AG09309 (cell line): ENCODE measurements at places on chromosomes 6 and 20.

GRCh38 chr6:31776989-31777666, at the start of gene VWA7:
VWA7 (minus strand) TSS chr6:31777328; CDS start chr6:31776779, 549 bp downstream.
- no peak for DNase-seq

DNA sequence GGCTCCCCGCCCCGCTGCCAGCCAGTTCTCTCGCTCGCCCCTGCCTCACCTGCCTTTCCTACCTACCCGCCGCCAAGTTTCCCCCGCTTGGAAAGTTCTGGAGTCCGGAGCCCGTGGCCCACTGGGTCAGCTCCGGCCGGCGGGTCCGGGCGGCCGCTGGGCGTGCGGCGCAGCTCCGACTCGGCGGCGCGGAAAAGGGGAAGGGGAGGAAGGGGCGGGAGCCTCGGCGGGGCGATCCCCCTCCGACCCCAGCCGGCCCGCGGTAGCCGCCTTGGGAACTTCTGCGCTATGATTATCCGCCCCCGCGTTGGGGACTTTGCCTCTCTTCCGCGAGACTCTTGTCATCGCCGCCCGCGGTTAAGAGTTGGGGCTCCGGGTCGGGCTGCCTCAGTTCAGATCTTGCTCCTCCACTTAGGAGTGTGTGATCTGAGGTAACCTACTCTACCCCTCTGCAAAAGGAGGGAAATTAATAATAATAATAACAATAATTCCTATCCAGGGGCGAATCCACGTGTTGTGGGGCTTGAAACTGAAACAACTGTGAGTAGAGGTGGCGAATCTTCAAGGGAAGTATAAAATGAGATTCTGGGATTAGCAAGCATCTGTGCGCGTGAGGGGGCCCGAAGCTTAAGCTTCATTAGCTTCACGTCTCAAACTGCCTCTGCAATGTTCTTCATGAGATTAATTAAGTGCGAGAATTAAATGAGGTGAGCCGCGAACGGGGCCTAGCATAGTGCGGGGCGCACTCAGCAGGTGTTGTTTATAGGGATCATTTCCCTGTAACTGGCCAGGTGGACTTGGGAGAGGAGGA, 30.8 kb downstream of the SF3B5 start:
- no peak for DNase-seq

DNA sequence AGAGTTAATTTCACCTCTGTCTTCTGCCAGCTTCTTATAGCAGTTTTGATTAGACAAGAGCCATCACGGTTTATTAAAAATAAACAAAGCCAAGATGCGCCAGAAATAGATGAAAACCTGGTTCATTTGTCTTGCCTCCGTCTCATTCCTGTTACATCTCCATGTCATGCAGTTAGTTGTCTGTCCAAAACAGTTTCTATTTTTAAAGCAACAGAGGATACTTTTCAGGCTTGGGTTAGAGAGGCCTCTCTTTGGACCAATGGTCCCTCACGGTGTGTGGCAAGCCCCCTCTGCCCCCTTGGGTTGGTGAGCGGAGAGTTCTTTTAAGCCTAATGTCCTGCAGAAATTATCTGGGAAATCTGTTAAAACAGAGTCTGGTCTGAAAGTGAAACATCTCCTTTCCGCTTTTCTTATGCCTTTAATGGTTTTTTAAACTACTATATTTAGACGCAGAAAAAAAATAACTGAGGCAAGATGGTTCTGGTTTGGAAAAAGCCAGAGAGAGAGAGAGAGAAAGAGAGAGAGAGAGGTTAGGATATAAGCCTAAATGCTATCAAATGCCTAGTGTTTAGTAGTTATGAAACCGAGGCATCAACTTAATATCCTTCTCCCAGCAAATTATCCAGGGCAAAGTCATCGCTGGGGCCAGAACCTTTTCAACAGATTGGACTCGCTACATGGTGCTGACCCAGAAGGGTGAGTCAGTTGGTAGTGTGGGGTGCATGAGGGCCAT, 64.5 kb downstream of the ZDHHC14 start:
- DNase-seq: no peak

- no peak for DNase-seq
Measured at GRCh38 chr6:50116797-50117542, 67.2 kb upstream of the DEFB112 start.

DNA sequence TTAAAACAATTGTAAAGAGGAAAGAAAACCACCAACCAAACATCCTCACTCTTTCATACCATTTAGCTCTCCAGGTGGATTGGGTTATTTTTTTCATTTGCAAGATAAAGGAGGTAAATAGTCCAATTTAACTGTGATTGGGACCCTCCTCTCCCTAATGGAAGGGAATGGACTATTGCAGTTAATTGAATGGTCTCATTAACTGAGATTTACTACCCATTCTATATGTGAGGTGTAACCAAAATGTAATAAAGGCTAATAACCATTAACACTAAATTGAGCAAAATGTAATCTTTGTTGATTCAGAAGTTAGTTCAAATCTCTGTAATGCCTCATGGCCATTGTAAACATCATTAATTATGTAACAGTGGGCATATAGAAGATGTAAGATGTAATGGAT, 105.0 kb downstream of the KLHL32 start:
- DNase-seq: no peak

DNA sequence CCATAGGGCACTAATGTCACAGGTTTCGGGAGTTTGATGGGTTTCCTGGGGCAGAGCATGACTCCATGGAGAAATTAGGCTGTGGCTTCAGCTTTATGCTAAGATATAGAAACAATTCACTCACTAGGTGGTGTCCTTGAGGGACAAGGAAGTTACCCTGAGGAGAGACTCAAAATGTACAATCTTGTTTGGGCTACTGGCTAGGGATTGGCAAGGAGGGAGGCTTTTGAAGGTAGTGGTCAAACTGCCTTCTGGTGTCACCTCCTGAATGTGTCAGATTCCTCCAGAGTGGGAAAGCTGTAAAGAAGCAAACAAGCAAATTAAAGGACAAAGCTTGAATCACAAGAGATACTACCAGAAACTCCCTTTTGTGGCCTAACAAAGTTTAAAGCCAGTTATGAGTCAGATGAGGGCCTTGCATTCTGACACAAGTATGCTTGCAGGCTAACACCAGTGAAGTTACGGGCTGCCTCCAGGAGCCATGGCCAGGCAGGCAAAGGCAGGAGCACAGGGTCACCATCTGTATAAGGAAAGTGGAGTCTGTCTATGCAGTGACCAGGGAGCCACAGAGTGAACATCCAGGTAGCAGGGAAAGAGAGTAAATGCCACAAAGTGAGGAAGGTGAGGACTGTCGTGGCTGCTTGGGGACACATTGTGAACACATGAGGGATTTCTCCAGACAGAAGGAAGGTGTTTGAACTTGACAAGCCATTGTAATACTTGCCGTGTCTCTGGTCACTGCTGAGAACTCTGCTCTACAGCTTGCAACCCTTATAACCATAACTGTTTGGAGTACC, 107.7 kb upstream of the DTNBP1 start:
- DNase-seq: peak; percentile 11

DNA sequence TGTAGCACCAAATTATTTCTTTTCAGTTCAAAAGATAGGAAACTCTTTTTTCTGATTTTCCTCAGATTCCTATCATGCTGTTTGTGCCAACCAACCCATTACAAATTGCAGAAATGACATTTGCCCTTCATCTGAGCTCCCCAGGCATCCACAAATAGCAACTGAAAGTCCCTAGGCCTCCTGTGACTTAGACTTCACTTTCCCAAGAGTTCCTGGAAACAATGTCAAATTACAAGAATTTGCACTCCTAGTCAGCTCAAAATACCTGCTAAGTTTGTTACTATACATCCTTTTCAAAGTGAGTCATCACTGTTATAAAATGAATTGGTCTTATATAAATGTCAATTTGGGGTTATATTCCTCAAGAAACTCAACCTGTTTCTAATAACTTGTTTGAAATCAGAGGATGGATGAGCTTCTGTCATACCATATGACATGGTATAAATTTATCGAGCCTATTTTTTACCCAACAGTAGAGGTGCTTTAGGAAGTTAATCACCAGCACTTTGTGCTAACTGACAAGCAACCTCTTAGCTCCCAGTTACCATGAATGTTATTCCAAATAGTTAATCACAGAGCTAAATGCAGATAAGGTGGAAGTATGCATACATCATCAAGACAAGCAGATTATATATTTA, 256.5 kb downstream of the HACE1 start:
- DNase-seq: no peak

GRCh38 chr6:13278991-13279390, 49.3 kb downstream of the TBC1D7 start:
- peak; percentile 95 for DNase-seq

DNA sequence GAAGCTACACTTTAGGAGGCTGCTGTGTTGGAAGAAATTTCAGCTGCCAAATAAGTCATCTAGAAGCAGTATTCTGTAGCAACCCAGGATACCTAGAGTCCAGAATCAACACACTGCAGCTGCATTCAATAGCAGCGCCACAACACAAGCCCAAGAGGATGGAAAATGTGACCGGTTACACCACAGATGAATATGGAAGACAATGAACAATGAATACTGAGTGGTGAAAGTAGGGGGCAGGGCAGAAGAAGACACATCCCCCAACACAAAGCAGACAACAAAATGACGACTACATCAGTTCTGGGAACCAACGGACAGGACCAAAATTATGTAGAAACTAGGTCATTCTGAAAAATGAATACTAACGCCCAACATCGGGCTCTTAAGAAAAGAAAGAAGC, 38.2 kb downstream of the KIF6 start:
- DNase-seq: no peak

- DNase-seq: peak; percentile 96
Measured at GRCh38 chr20:4225745-4226144, 210.4 kb upstream of the RNF24 start.

- DNase-seq: no peak
Measured at GRCh38 chr20:63973636-63974401, 4.1 kb upstream of the ZNF512B start.

DNA sequence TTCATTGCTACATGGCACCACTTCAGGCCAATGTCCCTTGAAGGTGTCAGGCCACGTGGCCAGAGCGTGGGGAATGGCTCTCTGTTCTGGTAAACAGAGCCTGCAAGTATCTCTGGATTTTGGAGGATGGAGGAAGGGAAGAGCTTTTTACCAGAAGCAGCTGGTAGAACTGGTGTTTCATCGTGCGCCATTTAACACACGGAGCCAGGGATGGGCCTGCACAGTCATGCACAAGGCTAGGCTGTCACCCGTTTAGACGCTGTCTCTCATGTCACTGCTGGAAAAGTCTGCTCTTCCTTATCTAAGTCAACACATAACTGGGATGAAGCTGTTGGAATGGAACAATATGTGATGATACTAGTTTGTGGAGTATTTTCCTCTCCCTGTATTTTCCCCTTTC, 123.9 kb downstream of the IBTK start:
- no peak for DNase-seq

GRCh38 chr20:51884561-51884960, 82.2 kb upstream of the SALL4 start:
- DNase-seq: no peak

- no peak for DNase-seq
Measured at GRCh38 chr6:105080279-105080678, 99.5 kb downstream of the POPDC3 start.

DNA sequence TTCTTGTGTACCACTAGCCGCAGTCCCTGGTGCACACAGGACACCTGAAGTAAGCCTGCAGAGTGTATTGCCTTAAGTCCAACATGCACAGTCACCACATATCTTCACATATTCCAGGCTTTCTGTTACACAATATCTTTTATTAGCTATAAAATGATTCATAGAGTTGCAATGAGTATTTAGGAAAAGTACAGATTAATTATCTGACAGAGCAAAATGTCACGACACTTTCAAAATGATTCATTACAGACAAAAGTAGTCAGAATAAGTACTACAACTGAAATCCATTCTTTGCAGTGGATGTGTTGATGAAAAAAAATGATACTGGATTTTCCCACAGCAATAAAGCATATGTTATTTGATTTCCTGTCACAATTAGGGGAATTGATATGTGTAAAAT, 199.5 kb upstream of the ASCC3 start:
- peak; percentile 3 for DNase-seq

DNA sequence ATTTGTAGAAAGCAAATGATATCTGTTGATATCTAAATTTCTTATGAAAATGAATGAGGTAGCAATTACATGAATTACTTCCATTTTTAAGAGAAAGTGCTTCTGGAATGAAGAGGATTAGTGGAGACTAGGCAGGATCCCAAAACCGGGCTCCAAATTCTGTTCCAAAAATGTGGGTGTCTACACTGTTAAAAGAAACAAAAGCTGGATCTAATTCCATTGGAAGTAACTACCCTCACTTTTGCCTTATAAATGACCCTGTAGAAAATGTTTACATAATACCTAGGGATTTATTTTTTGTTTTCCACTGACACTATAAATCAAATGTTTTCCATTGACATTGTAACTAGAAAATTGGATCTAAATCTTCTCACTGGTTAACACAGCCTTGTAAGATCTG, 454.9 kb upstream of the JARID2 start:
- DNase-seq: no peak

- no peak for DNase-seq
Measured at GRCh38 chr6:79466207-79466834, 70.9 kb downstream of the LCA5 start.

DNA sequence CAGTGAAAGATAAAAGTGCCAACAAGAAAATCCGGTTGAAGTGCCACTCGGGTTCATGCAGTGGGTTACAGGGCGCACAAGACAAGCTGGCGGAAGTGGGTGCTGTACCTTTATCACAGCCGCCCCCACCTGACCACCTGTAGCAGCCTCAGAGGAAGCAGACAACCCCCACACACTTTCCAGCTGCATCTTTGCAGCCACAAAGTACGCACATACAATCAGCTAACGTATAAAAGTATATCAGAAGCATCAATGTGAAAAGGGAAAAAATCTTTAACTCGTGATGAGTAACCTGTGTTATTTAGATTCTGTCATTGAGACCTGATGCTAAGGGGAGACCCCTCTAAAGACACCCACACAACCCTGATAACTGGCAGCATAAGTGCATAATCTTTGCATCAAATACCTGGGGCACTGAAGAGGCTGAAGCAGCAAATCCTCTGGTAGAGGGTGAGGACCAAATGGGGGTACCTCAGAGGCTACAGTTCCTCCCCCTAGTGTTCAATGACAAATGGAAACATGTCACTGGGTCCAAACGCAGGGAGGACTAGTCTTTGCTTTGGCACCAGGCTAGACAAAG, 22.1 kb downstream of the BACH2 start:
- DNase-seq: no peak

GRCh38 chr6:44666324-44666723, 278.8 kb downstream of the CDC5L start:
- no peak for DNase-seq

- DNase-seq: no peak
Measured at GRCh38 chr20:38075161-38075998, 41.8 kb downstream of the RPRD1B start.

DNA sequence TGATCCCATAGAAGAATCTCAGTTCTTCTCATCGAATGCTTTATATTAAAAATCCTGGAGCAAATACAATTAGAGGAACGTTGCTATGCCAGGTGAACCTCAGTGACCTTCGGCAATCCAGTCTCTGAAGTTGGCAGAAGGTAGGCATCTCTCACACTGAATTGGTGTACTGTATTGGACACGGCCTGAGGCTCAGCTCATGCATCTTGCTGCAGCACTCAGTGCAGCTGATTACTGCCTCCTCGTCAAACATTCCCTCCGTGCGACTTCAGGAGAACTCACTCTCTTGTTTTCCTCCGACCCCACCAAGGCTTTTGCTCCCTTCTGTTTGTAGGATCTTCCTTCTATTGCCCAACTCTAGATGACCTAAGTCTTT, 90.5 kb downstream of the GPR6 start:
- DNase-seq: no peak
